H1 (cell line): ENCODE measurements at places on chromosomes 3 and 15. TPM values are rescaled to one million over a fixed set of nuclear protein-coding genes. Genes with fewer than 3 reads are reported as not detected.

The CHRNA5 gene
- 29.3 and 31.4 TPM in 2 replicates for total RNA-seq

DNA sequence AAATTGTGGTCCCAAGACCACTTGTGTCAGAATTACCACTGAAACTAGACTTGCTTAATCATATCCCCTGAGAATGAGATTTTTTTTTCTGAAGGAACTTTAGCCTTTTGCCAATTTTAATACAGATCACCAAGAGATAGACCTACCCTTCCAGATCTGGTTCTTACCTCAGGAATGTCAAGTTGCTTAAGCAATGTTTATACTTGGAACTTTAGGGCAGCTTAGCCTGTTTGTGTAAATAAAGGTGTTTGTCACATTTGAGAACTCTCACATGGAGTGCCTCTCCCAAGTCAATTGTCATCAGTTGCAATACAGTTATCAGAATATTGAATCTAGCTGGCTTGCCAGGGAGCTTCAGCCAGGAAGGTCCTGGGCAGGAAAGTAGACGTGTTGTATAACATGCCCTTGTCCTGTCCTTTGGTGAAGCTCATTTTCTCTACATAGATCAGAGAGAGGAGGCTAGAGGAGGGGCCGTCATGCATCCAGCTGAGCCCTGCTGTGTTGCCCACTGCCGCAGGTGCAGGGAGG lies 3.9 kb downstream of the GPD1L start:
- no peak overlapping the region for H3K4me3 ChIP-seq
- peaks cover 2% of the 10 kb centered on the region; the same call in 1 of the 2 replicates for H3K4me1 ChIP-seq
- no peak for DNase-seq
- no peaks in the 10 kb centered on the region for H3K36me3 ChIP-seq
- H3K27me3 ChIP-seq: no peaks in the 10 kb centered on the region
- no peak overlapping the region for H3K27ac ChIP-seq

DNA sequence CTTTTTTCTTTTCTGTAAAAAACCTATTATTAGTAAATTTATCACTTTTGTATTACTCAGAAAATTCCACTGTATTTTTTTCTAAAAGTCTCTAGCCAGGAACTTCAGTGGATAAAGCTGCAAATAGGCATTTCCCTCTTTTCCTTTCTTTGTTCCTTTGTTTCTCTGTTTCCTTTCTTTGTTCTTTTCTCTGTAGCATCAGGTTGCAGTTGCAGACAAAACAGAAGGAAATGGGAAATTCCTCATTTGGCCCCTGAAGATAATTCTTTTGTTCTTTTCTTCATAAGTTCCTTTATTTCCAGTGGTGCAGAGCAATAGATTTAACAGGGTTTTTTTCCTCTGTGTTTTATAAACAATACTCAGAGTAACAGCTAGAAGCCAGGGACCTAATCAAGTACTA lies 416.5 kb downstream of the TBL1XR1 start:
- H3K36me3 ChIP-seq: no peaks in the 10 kb centered on the region
- DNase-seq: no peak
- H3K27ac ChIP-seq: no peak overlapping the region

- no peaks in the 10 kb centered on the region for H3K36me3 ChIP-seq
- peaks cover 8% of the 10 kb centered on the region for H3K4me1 ChIP-seq
- DNase-seq: no peak
- H3K27ac ChIP-seq: no peak overlapping the region
- no peak overlapping the region for H3K4me3 ChIP-seq
Observed at GRCh38 chr3:129230311-129231019, 18.9 kb upstream of the COPG1 start.

GRCh38 chr3:12136371-12136770 lies 22.3 kb downstream of the TIMP4 start:
- H3K27ac ChIP-seq: no peak overlapping the region
- no peaks in the 10 kb centered on the region for H3K27me3 ChIP-seq
- H3K36me3 ChIP-seq: no peaks in the 10 kb centered on the region
- H3K4me3 ChIP-seq: no peak overlapping the region
- no peak for DNase-seq
- H3K4me1 ChIP-seq: no peaks in the 10 kb centered on the region

- DNase-seq: no peak
- no peaks in the 10 kb centered on the region for H3K4me1 ChIP-seq
- no peak overlapping the region for H3K4me3 ChIP-seq
- H3K27me3 ChIP-seq: no peaks in the 10 kb centered on the region
- no peaks in the 10 kb centered on the region for H3K36me3 ChIP-seq
- H3K27ac ChIP-seq: no peak overlapping the region
Observed at GRCh38 chr15:75589071-75589470, 10.0 kb upstream of the PTPN9 start.

- H3K4me1 ChIP-seq: 0 out of 2 replicates have a peak, but pooled peaks cover 10% of the 10 kb centered on the region
- no peaks in the 10 kb centered on the region for H3K27me3 ChIP-seq
- no peak overlapping the region for H3K27ac ChIP-seq
- no peak for DNase-seq
Observed at GRCh38 chr3:8518138-8518537, 16.5 kb downstream of the LMCD1 start.

DNA sequence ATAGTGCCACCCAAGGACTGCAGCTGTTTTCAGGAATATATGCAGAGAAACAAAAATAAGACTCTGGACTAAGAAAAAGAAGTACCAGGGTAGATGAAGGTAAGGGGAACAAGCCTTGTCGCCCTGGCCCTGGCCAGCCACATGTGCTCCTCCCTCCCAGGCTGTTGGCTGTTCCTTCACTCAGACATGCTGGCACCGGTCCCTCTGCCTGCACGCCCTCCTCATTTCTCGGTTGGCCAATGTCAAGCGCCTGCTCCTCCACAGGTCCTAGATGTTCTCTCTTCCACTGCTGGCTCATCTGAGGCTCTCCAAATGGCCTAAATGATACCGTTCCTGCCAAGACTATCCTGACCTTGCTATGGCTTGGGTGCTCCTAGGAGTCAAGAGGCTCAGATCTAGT lies 288.4 kb upstream of the LYSMD4 start:
- no peak for DNase-seq
- H3K4me1 ChIP-seq: 0 out of 2 replicates have a peak, but pooled peaks cover 9% of the 10 kb centered on the region
- H3K27ac ChIP-seq: no peak overlapping the region
- no peak overlapping the region for H3K4me3 ChIP-seq
